Activated naive CD4-positive, alpha-beta T cell treated with anti-CD3 and anti-CD28 coated beads for 36 hours (primary cell): ENCODE measurements at places on chromosomes 16 and 17. TPM values are rescaled to one million over a fixed set of nuclear protein-coding genes. Genes with fewer than 3 reads are reported as not detected.
A peak's percentile ranks its signal among the peaks of the same experiment; 100 is the strongest.

DNA sequence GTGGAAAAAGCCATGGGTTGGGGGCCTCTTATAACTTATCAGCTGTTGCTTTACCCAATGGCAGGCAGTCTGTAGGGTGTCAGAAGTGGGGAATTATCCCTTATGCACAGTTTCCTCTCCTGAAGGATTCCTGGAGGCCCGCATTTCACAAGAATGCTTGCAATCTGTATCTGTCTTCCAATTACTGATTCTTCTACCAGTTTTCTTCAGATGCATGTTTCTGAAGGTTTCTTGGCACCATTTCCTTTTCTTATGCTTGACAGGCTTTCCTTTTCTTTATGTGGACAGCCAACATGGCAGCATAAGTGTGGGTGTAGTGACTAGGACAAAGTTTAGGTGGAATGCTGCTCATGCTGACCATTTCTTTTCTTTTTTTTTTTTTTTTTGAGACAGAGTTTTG is 36.1 kb downstream of the MAP3K3 start:
- no peak for DNase-seq

DNA sequence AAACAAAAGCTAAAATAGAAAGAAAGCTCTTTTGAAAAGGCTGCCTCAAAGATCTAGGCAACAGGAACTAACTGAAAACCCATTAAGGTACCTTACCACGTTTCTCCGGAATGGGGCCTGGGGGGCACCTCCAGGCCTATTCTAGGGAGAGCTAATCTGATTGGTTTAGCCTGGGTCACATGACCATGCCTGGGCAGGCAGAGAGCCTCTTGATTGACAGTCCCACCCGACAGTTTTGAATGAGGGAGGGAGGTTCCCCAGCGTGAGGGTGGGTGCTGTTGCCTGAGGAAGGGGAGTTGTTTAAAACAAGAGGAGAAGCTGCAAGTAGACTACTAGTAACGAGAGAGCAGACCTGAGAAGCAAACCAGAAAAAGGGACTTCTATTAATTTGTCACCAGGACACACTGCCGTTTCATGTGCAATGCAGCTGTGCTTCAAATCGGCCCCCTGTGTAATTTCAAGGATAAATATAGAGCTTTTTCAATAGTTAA is 143.4 kb upstream of the HS3ST2 start:
- DNase-seq = peak; percentile 13

- no peak for DNase-seq
Measured at GRCh38 chr16:87824016-87824990, 45.0 kb downstream of the SLC7A5 start.

DNA sequence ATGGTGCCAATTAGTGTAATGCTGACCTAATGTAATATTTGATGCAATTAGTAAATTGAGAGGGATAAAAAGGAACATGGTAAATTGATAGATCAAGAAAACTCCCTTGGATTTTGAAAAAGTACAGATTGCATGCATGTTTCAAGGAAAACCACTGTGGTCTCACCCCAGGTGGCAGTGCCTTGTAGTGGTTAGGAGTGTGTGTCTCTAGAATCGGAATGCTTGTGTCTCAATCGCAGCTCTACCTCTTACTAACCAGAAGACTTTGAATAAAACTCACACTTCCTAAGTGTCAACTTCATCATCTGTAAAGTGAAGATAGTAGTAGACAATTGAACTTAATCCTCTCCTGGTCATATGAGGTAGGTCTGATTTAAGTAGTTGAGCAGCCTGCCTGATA is 128.9 kb upstream of the GOT2 start:
- no peak for DNase-seq

DNA sequence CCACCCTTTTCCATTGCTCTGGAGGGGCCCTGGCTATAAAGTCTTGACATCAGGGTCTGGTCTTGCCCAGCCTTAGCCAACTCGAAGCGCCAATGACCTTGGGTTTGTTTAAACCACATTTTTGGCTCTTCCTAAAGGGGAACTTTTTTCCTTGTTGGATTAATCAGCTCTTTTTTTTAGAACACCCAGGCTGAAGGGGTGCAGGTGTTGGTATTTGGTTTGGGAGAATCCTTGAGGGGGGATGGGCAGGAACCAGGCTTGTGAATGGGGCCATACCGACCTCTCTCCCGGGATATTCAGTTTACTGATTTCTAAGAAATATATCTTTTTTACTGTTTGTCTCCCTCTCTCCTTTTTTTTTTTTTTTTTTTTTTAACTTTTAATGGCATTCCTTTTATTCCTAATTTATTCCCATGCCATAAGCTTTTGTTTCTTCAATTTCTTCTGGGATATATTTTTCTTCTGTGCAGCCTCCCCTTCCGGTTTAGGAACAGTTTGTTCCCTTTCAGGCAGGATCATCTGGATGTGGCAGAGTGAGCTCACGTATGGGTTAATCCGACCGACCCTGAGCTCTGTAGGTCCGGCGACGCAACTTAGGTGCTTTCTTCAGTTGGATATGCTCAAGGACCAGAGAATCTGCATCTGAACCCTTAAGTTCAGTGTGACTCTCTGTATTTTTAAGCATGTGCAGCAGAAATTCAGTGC is 129.5 kb downstream of the ABCC6 start:
- no peak for DNase-seq

GRCh38 chr17:56521414-56522141 is 71.9 kb upstream of the NOG start:
- DNase-seq = no peak

- DNase-seq = no peak
Measured at GRCh38 chr16:75114946-75115825, 1.4 kb downstream of the LDHD start.

VASN gene
- total RNA-seq = not detected

DNA sequence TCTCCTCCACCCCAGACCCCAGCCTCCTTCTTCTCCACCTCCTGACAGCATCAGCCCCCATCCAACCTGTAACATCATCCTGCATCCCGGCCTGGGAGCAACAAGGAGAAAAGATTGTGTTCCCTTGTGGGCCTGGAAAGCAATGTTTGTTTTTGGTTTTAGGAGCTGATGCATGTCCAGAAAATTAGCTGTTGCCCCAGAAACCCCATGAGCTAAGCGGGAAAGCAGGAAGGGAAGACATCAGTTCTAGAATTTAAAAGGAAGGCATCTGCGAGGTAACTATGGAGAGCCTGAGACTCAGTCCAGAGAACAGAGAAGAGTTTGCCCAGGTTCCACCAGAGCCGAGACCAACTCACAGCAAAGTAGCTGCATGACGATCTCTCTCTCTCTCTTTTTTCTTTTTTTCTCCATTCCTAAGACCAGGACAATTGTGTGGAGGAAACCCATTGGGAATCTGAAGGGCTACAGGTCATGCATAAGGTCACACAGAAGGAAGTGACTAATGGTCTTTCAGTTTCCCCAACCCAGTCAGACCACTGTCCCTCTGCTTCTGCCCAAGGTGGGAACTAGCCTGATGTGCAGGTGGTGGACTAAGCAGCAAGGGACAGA is 124.4 kb downstream of the SLC39A11 start:
- DNase-seq = no peak

DNA sequence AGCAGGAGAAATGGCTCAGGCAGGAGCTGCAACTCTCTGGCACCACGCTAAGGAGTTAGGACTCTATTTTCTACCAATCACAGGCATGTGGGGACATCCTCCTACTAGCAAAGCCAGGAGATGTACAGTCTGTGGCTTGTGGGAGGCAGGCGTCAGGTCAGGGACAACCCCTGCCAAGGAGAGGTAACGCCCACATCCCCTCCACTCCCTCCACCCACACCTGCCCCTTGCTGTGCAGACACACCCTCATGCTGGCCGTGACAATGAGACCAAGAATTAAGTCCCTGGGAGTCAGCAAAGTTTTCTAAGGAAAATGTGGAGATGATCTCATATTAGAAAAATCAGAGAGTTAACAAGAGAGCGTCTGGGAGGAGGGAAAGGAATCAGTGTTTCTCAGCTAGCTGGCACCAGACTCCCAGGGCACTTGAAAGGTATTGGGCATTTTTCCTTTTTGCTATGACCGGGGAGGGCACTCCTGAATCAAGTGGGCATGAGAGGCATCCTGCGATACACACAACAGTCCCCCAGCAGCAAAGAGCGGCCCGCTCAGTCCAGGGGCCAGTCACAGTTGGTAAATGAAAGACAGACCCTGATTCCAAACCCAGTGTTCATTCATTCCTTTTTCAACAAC is 87.3 kb upstream of the RPL38 start:
- DNase-seq = no peak

GRCh38 chr17:82029990-82030469 is 1.4 kb upstream of the RAC3 start:
- no peak for DNase-seq
